ENCODE measurements at places on chromosomes 7 and 10.

- no peak for DNase-seq
Measured at GRCh38 chr10:72332423-72333111, 22.2 kb downstream of the DNAJB12 start.

DNA sequence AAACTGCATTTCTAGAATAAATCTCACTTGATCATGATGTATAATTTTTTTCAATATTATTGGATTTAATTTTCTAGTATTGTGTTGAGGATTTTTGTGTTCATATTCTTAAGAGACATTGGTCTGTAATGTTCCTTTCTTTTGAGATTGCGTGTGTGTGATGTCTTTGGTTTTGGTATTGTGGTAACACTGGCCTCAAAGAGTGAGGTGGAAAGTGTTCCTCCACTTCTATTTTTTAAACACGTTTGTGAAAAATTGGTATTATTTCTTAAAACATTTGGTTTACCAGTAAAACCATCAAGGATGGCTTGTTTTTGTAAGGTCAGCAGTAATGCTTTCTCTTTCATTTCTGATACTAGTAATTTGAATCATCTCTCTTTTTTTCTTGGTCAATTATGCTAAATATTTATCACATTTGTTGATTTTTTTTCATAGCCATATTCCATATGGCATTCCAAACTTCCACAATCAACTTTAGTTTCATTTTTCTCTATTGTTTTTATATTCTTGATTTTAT lies 290.2 kb upstream of the CDC14C start:
- DNase-seq = no peak

GRCh38 chr10:131748191-131748590 lies 152.6 kb upstream of the PPP2R2D start:
- DNase-seq = no peak

GRCh38 chr7:32150039-32150438 lies 79.8 kb upstream of the PDE1C start:
- DNase-seq = no peak

GRCh38 chr7:20598459-20599309 lies 16.8 kb upstream of the ABCB5 start:
- peak; percentile 31 for DNase-seq

DNA sequence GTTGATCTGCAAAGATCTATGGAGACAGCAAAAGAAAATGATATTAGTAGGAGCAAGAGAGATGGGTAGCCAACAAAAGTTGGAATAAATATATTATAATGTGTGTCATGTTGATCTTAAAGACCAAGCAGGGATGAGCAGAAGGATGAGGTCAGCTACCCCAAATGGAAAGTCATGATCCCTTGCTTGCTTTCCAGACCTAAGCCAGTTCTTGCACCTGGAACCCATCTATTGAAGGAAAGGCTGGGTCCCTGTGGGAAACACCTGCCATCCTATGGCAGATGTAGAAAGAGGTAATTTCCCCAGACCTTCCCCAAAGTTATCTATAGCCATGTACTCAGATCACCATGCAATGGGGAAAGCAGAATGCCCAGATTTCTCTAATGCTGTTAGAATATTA lies 52.5 kb downstream of the LYZL2 start:
- DNase-seq = no peak

- peak; percentile 14 for DNase-seq
Measured at GRCh38 chr7:69597278-69598076, 798 bp upstream of the AUTS2 start.

- no peak for DNase-seq
Measured at GRCh38 chr7:70355198-70356020, 757.1 kb downstream of the AUTS2 start.

DNA sequence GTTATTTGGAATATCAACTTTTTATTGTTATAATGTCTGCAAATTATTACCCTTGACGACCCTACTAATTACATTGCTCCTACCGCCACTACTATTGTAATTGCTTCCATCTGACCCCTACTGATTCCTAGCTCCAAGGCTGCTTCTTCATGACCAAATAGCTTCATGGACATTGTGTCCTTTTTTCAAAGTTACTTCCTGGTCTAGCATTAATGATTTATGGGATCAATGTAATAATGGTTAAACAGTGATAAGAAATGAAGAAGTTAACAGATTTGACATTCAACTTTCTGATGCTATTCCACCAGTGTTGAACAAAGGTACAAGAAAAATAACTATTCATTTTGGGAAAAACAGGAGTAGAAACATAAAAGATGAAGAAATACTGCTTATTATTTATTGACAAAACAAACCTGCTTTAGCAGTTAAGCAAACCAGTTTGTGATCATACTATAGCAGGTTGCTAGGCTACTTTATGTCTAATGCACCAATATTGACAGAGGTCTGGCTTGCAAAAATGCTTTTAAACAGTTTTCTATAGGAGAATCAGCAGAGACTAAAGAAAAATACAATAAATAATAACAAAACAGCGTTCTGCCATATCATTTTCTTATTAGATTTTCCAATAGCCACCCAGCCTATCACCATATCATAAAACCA lies 125.8 kb downstream of the PCLO start:
- no peak for DNase-seq

DNA sequence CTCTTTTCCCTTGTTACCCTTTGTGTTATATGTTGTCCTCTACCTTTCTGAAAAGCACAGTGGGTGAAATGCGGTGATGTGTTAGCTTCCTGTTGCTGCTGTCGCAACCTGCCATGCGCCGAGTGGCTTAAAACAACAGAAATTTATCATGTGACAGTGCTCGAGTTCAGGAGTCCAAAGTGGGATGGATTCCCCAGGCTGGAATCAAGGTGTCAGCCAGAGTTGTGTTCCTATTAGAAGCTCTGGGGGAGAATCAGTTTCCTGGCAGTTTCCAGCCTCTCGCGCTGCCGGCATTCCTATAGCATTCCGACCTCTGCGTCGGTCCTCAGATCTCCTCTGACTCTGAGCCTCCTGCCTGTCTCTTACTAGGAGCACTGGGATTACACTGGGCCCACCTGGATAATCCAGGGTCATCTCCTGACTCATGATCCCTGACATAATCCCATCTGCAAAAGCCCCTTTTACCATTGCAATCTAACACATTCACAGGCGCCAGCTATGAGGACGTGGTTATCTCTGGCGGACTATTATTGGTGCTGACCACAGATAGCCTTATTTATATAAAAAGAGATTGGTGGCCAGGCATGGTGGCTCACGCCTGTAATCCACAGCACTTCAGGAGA lies 207.5 kb downstream of the CUX1 start:
- DNase-seq = no peak

GRCh38 chr7:67371429-67372305 lies 375.0 kb downstream of the TYW1 start:
- DNase-seq = no peak

GRCh38 chr7:107847168-107847835 lies 43.7 kb upstream of the DLD start:
- DNase-seq = no peak

DNA sequence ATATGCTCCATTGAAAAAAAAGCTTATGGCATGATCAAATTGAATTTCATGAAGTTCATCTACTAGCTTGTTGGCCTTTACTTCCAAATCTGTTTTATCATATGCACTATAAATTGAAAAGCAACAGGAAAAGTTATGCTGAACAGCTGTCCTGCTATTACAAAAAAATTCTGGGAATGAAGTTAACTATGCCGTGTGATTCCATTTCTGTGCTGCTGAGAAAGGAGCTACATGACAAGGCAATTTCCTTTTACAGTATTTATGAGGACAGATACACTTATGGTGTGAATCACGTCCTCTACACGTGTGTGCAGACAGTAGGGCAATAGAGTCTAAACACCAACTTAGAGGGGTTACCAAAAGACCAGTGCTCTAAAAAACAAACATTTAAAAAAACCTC lies 426.5 kb upstream of the AKR1E2 start:
- no peak for DNase-seq

DNA sequence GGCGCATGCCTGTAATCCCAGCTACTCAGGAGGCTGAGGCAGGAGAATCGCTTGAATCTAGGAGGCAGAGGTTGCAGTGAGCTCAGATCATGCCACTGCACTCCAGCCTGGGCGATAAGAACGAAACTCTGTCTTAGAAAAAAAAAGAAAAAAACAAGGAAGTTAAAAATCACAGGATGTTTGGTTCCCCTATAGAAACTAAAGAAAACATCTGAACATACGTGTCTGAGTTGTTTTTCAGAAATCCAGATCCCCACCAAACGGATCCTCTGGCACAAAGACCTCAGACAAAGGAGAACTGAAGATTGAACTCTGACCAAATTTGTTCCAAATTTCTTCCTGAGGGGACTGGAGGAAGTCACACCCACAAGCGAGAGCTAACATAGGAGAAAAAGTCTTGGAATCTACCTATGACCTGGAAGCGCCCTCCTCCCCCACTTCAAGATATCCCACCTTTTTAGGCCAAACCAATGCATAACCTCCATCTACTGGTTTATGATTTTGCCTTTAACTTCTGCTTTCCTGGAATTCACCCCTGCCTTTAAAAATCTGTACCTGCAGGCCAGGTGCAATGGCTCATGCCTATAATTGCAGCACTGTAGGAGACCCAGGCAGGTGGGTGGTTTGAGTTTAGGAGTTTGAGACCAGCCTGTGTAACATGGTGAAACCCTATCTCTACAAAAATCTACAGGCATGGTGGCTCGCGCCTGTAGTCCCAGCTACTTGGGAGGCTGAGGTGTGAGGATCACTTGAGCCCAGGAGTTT lies 19.7 kb upstream of the SIRT1 start:
- no peak for DNase-seq

- DNase-seq = no peak
Measured at GRCh38 chr7:36943591-36944435, 219.5 kb upstream of the AOAH start.

DNA sequence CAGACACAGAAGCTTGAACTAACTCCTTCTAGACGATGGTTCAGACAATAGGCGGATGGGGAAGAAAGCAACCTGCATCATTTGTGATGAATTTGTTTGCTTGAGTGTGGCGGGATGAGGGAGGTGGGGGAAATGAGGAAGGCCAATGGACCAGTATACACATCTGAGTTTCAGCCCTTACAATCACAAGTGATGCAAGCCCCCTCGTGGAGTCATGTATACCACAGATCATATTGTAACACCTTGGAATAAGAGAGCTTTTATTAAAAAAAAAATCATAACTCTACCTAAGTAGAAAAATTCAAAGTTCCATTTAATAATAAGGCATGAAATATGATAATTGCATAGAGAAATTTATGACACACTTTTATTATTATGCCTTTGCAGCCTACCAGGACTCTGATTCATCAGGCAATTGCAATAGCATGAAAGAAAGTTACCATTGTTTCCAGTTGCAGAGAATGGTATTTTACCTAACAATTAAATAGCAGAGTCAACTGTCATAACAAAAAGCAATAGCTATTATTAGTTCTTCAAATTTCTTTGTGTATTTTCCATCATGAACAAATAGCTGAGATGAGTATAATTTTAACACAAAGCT lies 230.2 kb upstream of the AKR1E2 start:
- no peak for DNase-seq

- DNase-seq = no peak
Measured at GRCh38 chr10:89363729-89364442, 14.0 kb upstream of the IFIT1B start.

DNA sequence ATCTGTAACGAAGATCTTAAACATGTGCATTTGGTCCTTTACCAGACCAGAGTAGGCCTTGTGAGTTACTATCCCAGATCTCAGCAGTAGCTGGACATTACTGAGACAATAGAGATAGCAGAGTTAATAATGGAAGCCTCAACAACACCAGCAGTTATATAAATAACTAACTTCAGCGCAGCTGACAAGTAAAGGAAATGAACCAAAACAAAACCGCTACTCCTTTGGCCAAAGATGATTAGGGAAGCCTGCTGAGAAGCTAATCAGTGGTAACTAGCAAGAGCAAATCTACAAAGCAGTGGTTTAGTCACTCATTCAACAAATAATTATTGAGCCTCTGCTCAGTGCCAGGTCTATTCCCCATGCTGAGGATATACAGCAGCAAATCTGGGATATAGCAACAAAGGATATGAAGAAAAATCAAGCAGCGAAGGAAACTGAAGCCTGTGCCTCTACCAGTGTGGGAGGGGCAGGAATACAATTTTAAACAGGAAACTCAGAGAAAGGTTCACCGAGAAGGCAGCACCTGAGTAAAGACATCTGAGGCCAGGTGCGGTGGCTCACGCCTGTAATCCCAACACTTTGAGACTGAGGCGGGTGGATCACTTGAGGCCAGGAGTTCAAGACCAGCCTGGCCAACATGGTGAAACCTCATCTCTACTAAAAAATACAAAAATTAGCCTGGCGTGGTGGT lies 103.6 kb downstream of the ELMO1 start:
- no peak for DNase-seq

DNA sequence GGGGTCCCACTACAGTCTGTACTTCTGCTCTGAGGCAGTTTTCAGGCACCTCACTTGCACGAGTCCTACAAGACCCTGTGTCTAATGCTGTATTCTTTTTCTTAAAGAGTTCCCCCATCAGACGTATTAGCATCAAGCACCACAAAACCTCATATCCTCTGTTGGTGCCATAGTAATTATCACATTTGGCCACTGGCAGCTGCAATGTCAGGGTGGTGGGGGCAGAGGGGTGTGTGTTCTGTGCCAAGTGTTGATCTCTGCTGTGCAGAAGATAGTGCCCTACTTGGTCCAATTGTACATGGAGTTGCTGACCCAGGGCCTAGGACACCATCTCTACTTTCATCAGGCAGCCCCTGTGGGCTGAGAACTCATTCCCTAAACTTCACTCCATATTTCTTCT lies 20.0 kb upstream of the JAZF1 start:
- DNase-seq = no peak

GRCh38 chr10:86360657-86361056 lies 5.9 kb downstream of the GRID1 start:
- no peak for DNase-seq

DNA sequence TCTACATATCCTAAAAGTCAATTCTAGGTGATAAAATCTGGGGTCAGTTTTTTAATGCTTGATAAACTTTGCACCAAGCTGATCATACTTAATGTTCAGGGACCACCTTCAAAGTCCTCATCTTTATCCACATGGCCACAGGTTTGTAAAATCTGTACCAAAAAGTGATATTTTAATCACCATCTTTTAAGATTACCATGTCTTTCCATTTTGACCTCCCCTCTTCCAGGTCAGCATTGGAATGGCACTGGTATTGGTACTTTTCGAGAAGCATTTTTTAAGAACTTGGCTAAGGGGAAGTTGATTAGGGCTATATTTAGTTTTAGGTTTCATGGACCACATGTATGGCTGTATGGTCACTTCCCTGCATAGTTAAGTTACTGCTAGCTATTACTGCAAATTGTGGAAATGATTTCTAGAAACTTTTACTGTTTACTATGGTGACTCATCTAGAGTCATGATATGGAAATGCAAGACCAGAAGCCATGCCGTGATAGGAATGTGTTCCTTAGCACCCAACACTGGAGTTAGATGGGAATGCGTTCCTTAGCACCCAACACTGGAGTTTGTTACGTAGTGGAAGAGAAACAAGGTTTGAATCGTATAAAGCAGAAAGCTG lies 50.8 kb upstream of the ABLIM1 start:
- DNase-seq = no peak

GRCh38 chr7:98396768-98397167 lies 4.1 kb downstream of the BAIAP2L1 start:
- no peak for DNase-seq

- DNase-seq = peak; percentile 51
Measured at GRCh38 chr7:106421181-106421762, 136.5 kb upstream of the NAMPT start.
